ENCODE measurements at places on chromosomes 2 and 18.

DNA sequence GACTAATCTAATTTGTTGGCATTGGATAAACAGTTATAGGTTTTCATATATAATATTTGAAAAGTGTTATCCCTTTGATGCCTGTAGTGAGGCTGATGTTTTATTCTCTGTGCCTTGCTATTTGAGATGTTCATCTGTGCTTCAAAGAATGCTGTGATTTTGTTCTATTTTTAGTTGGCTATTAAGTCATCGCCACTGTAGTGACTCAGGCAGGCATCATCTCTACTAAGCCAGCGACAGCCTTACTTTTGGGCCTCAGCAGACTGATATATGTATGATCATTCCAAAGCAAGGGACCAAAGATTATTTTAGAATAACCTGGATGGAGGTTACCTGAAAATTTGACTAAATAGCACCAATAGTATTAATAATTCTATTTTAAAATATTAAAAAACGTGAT lies 1674.5 kb upstream of the NXPH2 start:
- no peak for DNase-seq

DNA sequence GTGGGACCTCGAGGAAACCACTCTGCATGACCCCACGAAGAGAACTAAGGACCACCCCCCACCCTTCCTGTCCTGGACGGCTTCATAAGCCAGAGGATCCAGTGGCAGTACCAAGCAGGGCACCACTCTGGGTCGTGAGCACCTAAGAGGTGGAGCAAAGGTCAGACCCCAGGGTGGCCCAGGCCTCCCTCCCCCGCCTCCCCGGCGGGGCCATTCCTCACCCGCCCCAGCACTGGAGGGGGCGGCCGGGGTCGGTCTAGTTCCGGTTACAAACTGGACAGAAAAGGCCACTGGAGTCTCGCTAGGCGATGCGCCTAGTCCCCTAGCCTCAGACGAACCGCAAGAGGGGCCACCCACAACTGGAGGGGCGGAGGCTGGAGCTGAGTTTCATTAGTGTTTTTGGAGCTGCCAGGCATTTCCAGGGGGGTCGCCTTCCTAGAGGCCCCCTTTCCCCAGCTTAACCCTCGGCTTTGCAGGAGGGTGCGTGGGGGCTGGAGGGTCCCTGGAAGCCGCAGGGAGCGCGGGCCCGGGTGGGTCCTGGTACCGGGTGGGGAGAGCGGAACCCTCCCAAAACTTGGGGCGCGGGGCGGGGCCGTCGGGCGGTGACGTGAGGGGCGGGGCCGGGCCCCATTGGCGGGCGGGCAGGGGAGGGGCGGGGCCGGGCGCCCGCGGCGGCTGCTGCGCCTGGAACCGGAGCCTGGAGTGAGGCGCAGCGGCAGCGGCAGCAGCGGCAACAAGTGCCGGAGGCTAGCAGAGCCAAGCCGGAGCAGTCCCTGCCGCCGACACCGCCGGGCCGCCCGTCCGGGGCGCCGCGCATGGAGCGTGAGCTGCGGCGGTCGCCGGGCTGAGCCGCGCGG lies at the start of gene B3GNT2:
Gene B3GNT2 (plus strand): TSS at position 695 of the 857 bp plus-strand sequence. CDS start 26,106 bp downstream, outside the sequence.
- DNase-seq: peak; percentile 88

DNA sequence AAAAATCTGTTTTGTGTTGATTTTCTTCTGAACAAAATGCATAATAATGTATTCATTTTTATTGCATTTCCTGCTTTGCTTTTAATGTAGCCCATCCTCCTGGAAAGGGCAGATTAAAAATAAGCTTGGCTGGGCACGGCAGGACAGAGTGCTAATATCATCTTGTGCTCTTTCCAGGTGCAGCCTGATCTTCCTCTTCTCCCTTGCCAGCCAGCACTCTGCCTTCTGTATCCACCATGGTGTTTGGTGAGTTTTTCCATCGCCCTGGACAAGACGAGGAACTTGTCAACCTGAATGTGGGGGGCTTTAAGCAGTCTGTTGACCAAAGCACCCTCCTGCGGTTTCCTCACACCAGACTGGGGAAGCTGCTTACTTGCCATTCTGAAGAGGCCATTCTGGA lies 52.3 kb downstream of the KCNS3 start:
- no peak for DNase-seq

- no peak for DNase-seq
These were observed 142.4 kb downstream of the DDX1 start for GRCh38 chr2:15733867-15734673.

DNA sequence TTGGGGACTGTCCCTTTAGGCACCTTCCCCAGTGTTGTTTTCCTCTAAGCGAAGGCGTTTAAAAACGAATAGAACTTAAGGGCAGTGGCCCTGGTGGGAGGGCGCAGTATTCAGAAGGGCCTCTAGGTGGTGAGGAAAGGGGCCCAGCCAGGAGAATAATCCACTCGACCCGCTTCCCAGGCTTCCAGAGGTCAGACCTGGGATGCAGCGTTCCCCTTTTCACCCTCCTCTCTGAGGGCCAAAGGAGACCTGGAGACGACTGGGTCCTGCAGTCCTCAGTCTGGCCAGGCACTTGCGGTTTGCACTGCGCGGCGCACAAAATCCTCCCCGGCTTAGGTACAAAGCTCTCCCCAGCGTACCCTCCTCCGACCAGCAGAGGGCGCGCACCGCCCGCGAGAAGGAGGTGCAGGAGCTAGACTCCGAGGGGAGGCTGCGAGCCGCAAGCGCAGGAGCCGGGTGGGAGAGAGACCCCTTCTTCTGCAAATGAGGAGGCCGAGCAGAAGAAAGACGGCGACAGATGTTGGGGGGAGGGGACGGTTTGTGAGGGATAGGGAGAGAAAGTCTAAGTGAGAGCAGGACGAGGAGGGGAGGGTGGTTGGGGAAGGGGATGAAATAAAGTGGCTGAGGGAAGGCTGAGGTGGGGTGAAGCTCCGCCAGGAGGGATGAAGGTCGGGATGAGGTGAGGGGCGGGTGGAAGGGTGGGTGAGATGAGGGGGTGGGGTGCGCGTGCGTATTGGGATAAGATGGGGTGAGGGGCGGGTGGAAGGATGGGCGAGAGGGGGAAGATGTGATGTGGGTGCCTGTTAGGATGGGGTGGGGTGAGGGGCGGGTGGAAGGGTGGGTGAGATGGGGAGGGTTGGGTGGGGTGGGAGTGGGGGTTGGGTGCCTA lies 4.9 kb downstream of the FEV start:
- peak; percentile 89 for DNase-seq

- no peak for DNase-seq
These were observed 40.9 kb downstream of the ADD2 start for GRCh38 chr2:70726947-70727725.

- DNase-seq: peak; percentile 53
These were observed 128.4 kb upstream of the CBLN2 start for GRCh38 chr18:72672364-72673184.

DNA sequence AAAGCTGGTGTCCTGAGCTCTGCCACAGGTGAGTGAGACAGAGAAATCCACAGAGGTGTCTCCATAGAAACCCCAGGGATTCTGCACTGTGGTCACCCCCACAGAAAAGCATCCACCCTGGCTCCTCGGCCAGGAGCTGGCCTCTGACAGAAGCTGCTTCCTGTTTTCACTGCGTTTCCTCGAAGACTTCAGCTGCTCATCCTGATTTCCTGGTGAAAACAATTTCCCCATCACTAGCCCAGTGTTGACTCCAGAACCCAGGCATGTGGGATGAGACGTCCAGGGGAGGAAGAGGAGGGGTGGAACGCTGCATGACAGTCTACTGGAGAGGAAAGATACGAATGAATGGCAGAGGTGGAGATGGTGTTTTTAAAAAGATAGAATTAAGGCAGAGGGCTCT lies 60.3 kb upstream of the GPR45 start:
- peak; percentile 13 for DNase-seq

GRCh38 chr2:29400930-29401653 lies 285.9 kb downstream of the CLIP4 start:
- no peak for DNase-seq

DNA sequence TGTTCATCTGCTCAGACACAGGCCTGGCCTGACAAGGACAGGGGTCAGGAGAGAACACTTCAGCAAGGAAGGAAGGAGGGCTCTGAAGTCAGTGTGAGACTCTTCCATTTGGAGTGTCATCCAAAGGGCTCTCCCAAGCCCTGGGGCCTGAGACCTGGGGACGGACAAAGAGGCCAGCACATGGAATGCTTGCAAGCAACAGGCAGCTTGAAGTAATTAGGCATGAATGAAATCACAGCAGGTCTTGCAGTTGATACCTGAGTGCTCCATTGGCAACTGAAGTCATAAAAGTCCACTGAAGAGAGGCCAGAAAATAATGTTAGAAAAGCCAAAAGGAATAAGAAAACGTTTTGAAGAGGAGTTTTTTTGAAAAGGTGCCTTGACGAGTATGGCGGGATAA lies 231.7 kb downstream of the VAPA start:
- DNase-seq: no peak

DNA sequence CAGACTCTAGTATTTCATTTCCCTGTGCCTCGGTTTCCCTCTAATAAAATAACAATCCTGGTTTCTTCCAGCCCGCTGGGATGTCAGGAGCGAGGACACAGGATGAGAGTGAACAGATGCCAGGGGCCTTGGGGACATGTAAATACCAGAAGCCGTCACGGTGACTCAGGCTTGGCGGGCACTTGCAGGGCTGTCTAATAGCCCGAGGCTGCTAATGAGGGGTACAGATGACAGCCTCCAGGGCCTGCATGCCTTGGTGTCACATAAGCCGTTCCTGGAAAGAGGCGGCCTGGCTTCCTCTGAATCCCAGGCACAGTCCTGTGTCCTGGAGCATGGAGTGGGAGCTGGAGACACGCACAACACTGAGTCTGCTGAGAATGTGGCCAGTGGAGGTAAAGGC lies 28.2 kb downstream of the HS1BP3 start:
- DNase-seq: no peak

- DNase-seq: no peak
These were observed 10.8 kb upstream of the AMER3 start for GRCh38 chr2:130744287-130745117.

DNA sequence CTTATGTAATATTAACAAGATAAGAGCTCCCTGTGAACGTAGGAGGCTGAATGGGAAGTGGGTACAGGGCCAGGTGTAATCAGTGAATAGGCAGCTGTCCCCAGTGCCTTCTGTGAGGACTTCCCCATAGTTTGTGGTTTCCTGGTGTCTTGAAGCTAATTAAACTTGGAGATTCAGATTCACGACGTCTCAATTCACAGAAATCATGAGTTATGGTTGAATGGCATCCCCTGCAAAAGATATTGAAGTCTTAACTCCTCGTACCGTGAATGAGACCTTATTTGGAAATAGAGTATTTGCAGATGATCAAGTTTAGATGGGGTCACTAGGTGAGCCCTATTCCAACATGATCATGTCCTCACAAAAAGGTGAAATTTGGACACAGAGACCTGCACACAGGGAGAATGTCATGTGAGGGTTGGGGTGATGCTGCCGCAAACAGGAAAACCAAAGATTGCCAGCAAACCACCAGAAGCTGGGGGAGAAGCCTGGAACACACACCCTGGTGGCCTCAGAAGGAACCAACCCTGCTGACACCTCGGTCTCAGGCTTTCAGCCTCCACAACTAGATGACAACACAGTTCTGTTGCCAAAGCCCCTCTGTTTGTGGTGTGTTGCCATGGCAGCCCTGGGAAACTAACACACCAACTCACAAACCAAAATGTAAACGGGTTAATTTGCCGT lies 13.2 kb downstream of the ARL4C start:
- DNase-seq: peak; percentile 89

DNA sequence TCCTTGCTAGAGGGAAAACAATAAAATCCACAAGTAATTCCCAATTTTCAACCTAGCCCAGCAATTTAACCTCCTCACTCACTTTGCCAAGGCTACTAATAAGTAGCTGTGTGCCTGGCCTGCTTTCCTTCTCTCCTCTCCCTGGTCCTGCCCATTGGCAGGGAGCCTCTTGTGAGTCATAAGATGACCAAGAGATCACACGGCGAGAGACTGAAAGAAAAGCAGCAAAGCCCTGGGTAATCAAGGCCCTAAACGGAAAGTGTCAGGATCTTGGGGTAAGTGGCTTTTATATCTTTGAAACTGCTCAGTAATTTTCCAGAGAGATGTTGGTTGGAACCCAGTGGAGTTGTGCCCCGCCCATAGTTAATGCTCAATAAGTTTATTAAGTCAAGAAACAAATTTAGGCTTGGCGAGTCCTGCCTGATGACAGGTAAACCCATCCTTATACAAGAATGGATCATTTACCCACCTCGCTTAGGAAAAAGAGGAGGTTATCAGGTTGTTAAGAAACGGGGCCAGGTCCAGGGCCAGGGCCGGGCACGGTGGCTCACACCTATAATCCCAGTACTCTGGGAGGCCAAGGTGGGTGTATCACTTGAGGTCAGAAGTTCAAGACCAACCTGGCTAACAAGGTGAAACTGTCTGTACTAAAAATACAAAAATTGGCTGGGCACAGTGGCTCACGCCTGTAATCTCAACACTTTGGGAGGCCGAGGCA lies 10.0 kb upstream of the ADAM17 start:
- peak; percentile 80 for DNase-seq

DNA sequence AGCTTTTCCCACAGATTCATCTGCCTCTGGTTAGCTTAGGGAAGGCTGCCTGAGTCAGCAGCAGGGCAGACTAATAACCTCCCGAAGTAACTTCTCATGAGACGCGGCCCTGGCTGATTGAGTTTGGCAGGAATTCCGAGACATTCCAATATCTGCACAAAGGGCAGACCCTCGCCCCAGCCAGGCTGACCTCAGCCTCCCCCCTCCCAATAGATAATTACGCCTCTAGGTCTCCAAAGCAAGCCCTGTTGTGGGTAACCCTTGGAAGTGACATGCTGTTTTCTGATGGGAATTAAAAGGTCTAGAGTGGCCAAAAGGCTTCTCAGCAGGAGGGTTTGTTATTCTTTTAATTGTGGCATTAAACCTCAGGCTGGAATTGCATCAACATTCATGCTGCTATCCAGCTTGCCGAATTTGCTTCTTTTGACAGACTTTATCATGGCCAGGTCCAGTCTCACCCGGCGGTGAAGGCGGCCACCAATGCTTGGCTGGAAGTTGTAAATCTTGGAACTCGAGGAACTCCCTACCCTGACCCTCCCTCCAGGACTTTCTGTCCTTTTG lies 98.0 kb upstream of the SLC14A2 start:
- DNase-seq: no peak

DNA sequence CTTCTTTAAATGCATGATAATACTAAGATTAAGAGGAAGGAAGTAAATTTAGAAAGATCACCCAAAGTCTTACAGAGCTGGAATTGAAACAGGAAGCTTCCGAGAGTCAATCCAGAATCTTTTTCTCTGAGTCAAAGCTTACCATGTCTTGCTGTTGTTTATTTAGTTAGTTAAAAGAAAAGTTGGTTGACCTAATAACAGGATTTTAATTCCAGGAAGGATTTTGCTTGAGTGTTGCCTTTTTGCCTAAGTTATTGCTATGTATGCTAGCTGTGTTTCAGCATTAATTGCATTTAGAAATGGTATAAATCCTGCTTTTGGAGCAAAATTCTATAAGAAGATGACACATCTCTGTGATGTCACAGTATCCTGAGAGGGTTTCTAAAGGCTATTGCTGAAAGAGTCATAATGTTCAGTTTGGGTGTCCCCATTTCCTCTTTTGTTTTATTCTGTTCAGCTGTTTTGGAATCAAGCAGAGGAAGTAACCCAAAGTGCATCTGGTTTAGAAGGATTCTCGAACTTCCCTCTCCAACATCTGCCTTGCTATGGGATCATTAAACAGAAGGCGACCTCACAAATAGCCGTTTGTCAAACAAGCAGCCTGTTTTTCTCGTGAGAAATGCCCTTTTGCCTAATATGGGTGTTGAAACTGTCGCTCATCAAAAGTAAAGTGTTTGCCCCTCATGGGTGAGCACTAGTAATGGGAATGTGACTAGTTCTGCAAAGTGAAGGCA lies 271.5 kb upstream of the MMADHC start:
- DNase-seq: peak; percentile 79

Data from suppressor macrophage (primary cell).